ENCODE measurements at places on chromosomes 1 and 21. TPM values are rescaled to one million over a fixed set of nuclear protein-coding genes. Genes with fewer than 3 reads are reported as not detected.

Gene OXCT2
- total RNA-seq, result 1.6 TPM

Gene VHLL
- total RNA-seq, result not detected

Gene RBBP4
- total RNA-seq, result 164 TPM

Gene PEAR1
- 12.7 TPM for total RNA-seq

Gene ARHGEF11
- 14.5 TPM for total RNA-seq

Gene OSCP1
- 3.2 TPM for total RNA-seq

All from hematopoietic multipotent progenitor cell (in vitro differentiated cells).